Breast epithelium (tissue), 4 donors: ENCODE measurements at places on chromosomes 3 and 15. TPM values are rescaled to one million over a fixed set of nuclear protein-coding genes. Genes with fewer than 3 reads are reported as not detected.

GOLGA8G gene
- not detected for total RNA-seq

KLHL6 gene
- 4.3 TPM for total RNA-seq

SLCO3A1 gene
- total RNA-seq, result 8.5 TPM

DNA sequence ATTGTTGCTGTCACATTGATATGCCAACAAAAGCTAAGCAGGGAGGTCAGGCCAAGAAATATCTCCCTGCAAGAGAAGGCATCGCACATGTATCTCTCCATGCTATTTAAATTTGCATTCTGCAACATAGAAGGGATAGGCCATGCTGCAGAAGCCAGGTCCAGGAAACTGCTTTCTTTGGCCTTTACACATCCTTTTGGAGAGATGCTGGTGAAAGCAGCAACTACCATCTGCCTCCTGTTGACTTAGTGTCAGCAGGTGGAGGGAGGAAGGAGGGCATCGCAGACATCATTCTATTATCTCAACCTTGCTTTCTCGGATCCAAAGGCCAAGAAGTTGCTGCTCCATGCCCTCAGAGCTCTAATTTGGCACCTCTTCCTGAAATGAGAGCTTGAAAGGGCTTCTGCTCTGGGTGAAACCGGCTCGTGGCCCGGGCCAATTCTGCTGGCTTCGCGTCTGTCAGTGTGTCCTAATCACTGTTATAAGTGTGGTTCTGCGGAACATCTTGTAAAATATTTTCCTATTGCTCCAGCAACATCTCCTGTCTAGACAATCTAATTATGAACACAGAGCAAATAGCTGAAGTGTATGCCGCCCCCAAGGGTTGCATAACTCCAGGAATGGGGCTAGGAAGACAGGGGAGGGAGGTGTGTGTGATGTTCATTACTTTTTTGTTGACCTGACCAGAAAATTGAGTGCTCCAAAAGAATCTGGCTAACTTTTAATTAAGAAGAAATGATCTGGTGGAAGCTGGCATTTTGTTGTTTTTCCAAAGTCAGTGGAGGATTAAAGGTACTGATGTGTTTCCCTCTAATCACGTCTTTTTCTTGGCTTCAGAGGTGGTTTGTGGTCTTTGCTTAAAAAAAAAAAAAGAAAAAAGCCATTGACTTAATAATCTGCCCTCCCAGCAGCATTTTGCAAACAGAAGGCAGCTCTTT is 89.1 kb downstream of the TPRG1 start:
- DNase-seq, result peak; percentile 81

- no peak for DNase-seq
Measured at GRCh38 chr15:75171408-75171807, 30.3 kb upstream of the C15orf39 start.

DNA sequence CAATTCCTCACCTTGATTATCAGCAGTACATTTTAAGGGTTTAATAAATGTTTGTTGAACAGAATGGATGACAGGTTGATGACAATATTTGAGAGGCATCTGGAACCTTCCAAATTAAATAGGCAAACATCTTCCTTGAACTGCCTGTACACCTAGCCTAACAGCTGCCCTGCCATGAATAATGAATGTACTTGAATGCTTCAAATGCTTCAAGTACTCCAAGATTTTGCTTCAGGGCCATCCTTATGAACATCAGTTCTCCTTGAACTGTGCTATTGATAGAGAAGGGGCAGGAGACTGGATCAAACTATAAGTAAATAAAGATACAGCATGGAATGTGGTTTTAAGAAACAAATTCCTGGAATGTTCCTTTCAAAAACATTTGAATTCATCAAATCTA is 136.8 kb downstream of the CHST2 start:
- no peak for DNase-seq

DNA sequence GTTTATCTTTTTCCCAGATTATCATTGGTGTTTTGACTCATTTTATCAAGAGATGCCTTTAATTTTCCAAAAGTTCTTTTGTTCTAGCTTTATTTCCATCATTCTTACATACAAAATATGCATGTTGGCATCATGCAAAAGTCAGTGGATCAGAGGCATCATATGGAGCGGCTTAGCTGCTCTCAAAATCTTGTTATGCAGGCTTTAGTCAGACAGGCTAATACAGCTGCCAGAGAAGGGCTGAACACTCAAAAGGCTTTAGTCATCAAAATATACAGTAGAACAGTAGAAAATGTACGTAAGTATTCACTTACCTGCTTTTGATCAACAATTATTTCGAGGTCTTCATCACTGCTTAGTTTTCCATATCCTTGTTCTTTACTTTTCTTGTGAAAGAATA is 65.5 kb downstream of the PEX5L start:
- no peak for DNase-seq

GRCh38 chr15:51758645-51759044 is 7.2 kb downstream of the TMOD2 start:
- no peak for DNase-seq

DNA sequence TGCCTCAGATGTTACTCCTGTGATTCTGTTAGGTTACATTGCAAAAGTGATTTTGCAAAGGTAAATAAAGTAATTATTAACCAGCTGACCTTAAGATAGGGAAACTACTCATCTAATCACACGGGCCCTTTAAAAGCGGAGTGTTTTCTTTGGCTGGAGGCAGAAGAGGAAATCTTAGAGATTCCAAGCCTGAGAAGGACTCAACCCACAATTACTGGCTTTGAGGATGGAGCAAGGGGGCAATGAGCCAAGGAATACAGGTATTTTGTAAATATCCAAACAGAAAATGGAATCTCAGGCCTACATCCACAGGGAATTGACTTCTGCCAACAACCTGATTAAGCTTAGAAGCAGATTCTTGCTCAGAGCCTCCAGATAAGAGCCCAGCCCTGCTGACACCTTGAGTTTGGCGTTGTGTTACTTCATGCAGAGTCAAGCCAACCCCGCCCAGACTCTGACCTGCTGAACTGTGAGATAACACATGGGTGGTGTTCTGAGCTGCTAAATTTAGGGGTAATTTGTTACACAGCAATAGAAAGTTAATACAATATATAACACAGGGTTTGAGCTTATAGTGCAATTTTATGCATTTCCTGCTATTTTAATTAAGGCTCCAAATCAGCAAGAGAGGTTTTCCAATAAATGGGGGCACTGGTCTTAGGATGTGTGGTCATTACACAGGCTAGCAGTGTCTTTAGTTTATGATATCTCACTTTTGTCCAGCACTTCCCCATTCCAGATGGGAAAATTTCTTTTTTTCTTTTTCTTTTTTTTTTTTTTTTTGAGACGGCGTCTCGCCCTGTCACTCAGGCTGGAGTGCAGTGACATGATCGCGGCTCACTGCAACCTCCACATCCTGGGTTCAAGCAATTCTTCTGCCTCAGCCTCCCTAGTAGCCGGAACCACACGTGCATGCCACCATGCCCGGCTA is 19.5 kb downstream of the NFKBIZ start:
- no peak for DNase-seq
